Fibroblast of lung (primary cell): ENCODE measurements at places on chromosomes 16 and 17. TPM values are rescaled to one million over a fixed set of nuclear protein-coding genes. Genes with fewer than 3 reads are reported as not detected.

Gene ZDHHC1
- total RNA-seq, result 4.4 and 6.4 TPM in 2 replicates

Gene GAST
- total RNA-seq, result not detected in 2 replicates

Gene CIBAR2
- total RNA-seq, result not detected in 2 replicates

Gene PPP1R1B
- total RNA-seq, result under 0.01 and 0.26 TPM in 2 replicates

Gene UNC13D
- total RNA-seq, result 1.5 TPM in 2 replicates

Gene SCARF1
- total RNA-seq, result 0.77 and 0.99 TPM in 2 replicates

Gene TBX2
- total RNA-seq, result 98.1 and 148 TPM in 2 replicates

Gene PERCC1
- total RNA-seq, result not detected in 2 replicates

Gene USP6
- total RNA-seq, result not detected in 2 replicates

Gene KLHL10
- 0.26 and 0.33 TPM in 2 replicates for total RNA-seq

Gene RNFT1
- 13.4 and 13.9 TPM in 2 replicates for total RNA-seq

Gene KRT9
- not detected in 2 replicates for total RNA-seq

Gene OR3A2
- under 0.01 TPM in 1 of 2 replicates, not detected in the other for total RNA-seq

Gene IL21R
- 1.8 and 7.4 TPM in 2 replicates for total RNA-seq

Gene PSKH1
- total RNA-seq, result 11.8 and 13.4 TPM in 2 replicates

Gene KRT16
- total RNA-seq, result not detected in 2 replicates

Gene EFNB3
- total RNA-seq, result 0.26 and 0.33 TPM in 2 replicates

Gene ASGR2
- total RNA-seq, result not detected in 2 replicates

Gene NPEPPS
- total RNA-seq, result 126 and 144 TPM in 2 replicates
